ENCODE measurements at places on chromosomes 7 and 10. TPM values are rescaled to one million over a fixed set of nuclear protein-coding genes. Genes with fewer than 3 reads are reported as not detected.

Gene PILRB
- 27.0 TPM for polyA plus RNA-seq

DNA sequence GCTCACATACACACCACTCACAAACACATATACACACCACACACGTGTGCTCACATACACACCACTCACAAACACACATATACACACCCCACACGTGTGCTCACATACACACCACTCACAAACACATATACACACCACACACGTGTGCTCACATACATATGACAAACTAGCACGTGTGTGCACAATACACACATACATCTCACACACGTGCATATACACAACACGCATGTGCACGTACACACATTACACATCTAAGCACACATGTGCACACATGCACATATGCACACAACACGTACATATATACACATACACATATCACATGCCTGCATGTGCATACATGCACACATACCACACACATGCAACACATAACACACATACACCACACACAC lies 78.3 kb upstream of the FOXK1 start:
- DNase-seq, result no peak

DNA sequence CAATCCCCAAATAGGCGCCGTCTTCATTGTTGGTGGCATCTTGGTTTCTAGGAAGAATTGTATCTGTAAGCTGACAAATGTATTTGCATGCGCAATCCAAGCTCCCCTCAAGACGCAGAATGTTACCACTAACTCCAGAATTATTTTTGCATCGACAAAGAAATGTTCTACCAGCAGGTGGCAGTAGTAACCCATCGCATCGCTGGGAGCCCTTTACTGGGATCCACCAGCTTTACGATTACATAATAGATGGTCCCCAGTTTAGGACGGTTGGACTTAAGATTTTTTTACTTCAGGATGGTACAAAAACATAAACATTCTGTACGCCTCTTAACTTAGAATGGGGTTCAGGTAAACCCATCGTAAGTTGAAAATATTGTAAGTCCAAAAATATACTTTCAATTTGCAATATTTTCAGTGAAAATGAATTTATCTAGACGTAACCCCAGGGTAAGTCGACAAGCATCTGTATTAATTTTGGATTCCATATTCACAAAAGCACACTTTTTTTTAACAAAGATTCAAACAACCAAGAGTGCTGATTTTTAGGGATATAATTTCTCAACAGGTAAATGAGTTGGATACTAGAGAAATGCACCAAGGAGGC lies 114.0 kb upstream of the COBL start:
- DNase-seq, result no peak

DNA sequence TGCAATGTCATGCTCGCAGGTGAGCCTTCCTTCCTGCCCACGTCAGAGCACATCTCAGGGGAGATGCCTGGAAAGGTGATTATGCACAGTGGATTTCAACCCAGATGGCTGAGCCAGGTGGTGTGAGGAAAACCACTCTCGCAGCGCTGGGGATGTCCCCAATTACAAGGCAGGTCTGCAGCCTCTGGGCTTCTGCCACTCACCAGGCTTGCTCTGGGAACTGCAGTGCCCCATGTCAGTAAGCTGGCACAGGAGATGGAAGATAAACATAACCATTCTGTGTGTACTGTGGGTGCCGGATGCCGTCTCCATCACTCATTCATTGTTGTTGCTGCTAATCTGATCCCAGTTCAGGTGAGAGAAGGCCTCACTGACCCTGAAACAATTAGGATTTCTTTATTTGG lies 222.9 kb upstream of the PITRM1 start:
- no peak for DNase-seq

DNA sequence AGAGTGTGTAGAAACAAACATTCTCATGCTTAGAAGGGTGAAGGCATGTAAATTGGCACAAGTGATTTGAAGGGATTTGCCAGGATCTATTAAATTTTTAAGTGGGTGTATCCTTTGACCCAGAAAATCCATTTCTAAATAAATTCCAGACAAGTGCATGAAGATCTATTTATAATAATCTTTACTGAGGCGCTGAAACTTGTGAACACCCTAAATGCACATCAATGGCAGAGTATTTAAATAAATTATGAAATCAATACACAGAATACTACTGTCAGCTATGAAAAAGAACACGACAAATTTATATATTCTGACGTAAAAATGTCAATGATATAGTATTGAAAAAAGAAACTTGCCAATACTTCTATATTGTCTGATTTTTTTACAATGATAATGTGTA lies 17.9 kb downstream of the ZNF777 start:
- DNase-seq, result no peak

DNA sequence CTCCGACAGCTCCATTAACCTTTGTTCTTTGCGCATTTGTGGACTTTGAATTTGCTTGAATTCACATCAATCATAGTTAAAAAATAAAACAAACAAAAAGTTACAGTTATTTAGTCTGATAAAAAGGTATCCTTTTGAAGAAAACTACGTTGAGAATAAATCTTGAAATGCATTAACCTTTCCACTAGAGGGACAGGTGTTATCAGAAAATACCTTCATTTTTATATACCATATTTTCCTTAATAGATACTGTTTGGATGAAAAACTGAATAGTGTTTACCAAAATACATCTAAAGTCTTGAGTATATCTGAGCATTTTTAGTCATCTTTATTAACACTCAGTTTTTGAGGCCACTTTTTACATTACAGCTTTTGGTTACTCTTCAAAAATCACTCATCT lies 371.9 kb downstream of the ZWINT start:
- no peak for DNase-seq

Data from left renal cortex interstitium (tissue), 4 donors.